RKO (cell line): ENCODE measurements at places on chromosomes 5 and 9.
A peak's percentile ranks its signal among the peaks of the same experiment; 100 is the strongest.

GRCh38 chr9:126166866-126167265 is 159.8 kb upstream of the MVB12B start:
- no peak for DNase-seq

GRCh38 chr5:62431735-62432620 is 19.4 kb downstream of the IPO11 start:
- no peak for DNase-seq

- DNase-seq: no peak
Observed at GRCh38 chr9:19286634-19287188, 56.2 kb downstream of the DENND4C start.

DNA sequence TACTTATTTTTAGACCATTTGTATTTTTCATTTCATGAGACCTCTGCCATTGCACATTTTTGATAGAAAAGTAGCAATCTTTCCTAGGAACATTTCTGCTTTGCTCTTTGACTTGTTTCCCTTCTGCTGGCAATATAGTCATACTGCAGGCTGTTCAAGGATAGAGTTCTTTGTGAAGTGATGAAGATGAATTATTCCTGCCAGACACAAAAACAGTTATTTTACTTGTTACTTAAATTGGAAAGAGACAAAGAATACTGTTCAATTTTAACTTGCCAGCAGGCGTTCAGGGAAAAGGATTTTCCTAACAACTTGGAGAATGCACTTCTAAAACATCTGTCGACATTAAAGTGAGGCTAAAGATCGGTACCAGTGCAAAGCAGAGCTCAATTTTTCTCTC is 251.7 kb upstream of the ACTBL2 start:
- no peak for DNase-seq

DNA sequence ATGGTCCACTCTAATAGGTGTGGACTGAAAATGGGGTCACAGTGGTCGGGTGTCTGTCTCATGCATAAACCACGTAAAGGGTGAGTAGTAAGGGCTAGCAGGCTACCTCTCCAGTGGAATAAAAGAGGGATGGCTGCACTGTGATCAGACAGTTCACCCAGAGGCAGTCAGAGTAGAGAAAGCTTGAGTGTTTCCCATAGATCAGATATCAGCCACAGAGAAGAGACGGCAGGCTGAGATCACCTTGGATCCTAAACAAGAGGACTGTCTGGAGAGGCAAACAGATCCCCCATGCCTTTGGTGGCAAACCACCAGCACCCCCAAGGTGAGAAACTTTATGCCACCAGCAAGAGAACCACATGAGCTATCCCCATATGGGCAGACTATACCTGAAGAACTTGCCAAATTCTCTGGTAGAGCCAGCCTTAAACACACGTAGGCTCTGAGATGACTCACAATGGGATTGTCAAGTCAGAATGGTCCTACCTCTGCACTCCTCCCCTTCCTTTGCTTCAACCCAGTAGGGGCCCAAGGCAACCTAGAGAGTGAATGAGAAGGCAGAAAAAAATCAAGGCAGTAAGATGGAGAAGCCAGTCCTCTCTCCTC is 205.2 kb upstream of the MAP3K1 start:
- no peak for DNase-seq

DNA sequence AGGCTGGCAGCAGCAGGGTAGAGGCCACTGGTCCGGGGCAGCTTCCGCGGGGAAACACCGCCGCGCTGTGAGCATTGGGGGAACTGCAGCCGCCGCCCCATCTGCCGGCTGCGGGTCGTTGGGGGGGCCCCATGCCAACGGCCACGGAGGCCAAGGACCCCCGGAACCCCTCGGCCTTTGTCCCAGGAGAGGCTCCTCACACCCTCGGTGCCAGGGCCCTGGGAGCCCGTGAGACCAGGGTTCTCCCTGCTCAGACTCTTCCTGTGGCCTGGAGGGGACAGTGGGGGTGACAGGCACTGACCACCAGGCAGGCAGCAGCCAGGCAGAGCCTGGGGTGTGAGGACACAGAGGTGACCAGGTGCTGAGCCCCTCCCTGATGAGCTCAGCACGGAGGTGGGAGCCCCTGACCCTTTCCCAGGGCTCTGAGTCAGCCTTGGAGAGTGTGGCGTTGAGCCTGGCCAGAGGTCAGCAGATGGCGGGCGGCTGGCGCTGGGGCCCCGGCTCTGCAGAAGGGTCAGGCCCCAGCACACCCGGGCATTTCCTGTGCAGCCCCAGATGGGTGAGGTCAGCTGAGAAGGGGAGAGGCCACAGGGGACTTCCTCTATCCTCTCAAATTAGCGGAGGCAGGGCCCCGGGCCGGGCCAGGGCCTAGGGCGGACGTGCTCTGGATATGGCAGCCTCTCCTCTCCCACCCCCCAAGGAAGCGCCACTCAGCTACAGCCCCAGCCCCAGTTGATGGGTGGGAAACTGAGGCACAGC is 17.9 kb upstream of the EGFL7 start:
- DNase-seq: peak; percentile 87

DNA sequence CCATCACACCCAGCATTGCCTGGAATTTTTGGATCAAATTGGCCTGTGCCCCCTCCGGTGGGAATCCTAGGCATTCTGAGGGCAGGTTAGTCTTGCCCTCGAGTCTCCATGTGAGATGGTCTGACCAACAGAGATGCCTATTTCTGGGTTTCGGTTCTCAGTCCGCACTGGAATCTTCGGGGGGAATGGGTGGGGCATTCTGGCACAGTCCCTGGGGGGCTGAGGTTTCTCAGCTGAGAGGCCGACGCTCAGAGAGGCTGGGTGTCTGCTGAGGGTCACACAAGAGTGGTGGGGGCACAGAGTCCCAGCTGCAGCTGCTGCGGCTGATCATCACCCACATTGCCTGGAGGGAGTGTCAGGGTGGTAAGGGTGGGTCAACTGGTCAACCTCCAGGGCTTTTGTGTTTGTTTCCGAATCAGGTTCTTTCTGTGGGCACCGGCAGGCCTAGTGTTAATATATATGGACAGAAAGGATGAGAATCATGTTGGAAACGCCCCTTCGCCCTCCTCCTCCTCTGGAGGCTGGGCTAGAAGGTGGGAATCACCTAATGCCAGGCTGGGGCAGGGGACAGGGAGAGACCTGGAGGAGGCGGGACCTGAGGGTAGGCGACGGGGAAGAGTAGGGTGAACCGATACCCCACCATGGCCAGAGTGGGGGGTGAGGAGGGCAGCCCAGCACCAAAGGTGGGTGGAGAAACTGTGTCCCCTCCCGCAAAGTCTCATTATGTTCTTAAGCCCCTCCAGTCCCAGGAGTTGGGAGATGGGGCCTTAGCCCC is 149.5 kb upstream of the PHYKPL start:
- no peak for DNase-seq

- DNase-seq: no peak
Observed at GRCh38 chr5:128201065-128201926, 117.7 kb downstream of the SLC12A2 start.

DNA sequence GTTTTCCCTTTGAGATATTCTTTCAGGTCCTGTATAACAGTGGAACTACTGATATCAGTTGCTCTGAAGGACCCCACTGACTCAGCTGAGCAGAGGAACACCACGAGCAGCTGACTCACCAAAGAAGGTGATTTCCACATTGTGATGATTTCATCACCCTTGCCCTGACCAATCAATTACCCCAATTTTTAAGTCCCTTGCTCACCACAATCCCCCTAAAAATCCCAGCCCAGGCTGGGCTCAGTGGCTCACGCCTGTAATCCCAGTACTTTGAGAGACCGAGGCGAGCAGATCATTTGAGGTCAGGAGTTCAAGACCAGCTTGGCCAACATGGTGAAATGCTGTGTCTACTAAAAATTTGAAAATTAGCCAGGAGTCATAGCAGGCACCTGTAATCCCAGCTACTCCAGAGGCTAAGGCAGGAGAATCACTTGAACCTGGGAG is 125.3 kb upstream of the ABCA1 start:
- peak; percentile 82 for DNase-seq

GRCh38 chr5:140611020-140611521 is 21.9 kb downstream of the CD14 start:
- DNase-seq: no peak

GRCh38 chr9:104906441-104907277 is 21.3 kb downstream of the ABCA1 start:
- DNase-seq: peak; percentile 39

DNA sequence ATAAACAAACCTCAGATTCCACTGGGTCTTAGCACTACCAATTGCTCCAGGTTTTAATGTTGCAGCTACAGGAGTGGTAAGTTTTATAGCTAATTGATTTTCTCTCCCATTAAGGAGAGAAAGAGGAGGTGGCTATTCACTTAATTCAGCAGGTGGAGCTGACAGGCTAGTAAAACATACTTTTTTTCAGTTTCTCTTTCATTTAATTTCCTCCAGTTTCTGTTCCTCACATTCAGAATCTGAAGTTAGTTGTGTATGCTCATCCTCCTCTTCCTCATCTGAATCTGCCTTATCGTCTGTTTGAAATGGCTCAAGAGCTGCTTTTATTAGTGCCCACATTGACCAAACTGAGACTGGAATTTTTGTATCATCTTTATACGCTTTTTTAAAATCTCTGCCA is 98.0 kb downstream of the PLPPR1 start:
- DNase-seq: no peak

GRCh38 chr9:132606066-132606465 is 23.7 kb downstream of the BARHL1 start:
- DNase-seq: no peak

DNA sequence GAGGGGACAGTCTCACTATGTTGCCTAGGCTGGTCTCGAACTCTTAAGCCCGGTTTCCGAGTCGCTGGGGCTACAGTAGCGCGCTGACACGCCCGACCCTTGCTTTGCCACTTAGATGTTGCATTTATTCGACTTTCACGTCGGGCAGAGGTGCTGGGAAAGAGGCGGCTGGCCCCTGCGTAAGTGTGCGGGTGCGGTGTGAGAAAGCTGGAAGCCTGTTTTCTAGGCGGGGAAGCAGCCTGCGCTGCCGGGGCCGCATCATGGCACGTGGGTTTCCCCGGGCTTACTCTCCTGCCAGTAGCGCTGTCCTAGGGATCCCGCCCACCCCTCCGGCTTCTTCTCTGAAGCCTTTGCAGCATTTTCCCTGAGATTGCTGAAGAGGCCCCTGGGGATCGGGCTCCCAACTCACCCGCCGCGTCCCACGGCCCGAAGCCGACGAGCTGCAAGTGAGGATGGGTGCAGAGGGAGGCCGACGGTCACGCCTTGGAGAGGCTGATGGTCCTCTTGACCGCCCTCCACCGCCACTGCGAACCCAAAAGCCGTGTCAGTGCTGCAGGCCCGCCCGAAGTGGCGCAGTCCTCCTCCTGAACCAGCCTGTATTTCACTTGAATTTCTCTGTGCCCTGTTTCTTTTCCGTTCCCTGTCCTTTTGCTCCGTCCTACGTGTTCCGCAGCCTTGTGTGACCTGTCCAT is 5.8 kb upstream of the TRIM41 start:
- DNase-seq: no peak

GRCh38 chr5:120533581-120533980 is 69.5 kb downstream of the PRR16 start:
- no peak for DNase-seq

DNA sequence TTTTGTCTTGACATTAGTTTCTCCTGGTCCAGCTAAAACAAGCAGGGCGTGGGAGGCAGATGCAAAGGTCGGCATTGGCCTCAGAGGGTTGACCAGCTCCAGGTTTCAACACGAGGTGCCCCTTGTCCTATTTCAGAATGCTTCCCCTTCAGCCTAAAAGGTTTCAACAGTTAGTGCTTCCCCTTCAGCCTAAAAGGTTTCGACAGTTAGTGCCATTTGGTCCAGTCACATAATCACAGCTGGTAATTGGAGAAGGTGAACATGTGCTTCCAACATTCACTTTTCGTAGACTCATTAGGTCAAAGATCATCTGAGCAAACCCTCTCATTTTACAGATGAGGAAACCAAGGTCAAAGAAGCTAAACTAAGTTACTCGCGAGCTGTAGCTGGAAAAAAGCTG is 270.3 kb upstream of the MAP3K1 start:
- DNase-seq: no peak
